ENCODE measurements at places on chromosomes 6 and 20.

GRCh38 chr6:140559458-140559857 lies 1185.0 kb upstream of the CITED2 start:
- DNase-seq = no peak

DNA sequence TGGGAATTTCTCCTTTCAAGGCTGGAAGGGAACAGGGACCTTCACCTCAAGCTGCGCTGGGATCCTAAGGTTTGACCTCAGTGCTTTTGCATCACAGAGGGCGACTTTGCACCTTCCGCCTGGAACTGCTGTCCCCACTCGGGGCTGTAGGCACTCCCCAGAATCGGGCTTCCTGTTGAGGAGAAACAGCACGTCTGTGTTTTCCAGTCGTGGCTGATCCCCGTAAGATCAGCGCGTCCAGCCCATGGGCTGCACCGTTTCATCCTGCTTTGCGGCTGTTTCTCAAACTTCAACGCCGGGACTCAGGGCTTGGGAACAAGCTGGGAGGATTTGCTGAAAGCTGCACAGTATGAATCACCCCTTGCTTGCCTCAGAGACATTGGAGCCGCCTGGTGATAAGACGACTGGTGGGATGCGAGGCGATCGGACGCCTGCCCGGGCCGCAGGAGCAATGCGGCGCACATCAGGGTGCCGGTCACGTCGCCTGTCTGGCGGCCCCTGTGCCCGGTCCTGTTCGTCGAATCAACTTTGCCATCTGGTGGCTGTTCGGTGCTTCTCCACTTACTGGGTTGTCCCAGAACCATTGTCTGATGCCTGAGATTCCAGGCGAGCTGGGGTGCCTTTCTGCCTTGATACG lies 53.6 kb upstream of the FRMD1 start:
- DNase-seq = no peak

- no peak for DNase-seq
These were observed 610 bp downstream of the CASP8AP2 start for GRCh38 chr6:89830170-89830809.

DNA sequence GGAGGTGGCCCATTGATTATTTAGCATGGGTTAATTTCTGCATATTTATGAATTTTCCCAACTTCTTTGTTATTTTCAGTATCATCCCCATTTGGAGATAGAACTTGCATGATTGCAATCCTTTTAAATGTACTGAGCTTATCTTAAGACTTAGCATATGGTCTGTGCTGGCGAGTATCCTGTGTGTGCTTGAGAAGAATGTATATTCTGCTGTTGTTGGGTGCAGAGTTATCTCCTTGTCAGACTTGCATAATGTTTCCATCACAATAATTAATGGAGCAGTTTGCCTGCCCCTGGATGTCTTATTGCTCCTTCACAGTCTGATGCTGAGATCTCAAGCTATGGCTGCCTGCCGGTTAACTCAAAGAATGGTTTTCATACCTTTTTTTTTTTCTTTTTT lies 112.6 kb downstream of the CDYL start:
- no peak for DNase-seq

GRCh38 chr20:11905460-11906179 lies 12.1 kb upstream of the BTBD3 start:
- no peak for DNase-seq

DNA sequence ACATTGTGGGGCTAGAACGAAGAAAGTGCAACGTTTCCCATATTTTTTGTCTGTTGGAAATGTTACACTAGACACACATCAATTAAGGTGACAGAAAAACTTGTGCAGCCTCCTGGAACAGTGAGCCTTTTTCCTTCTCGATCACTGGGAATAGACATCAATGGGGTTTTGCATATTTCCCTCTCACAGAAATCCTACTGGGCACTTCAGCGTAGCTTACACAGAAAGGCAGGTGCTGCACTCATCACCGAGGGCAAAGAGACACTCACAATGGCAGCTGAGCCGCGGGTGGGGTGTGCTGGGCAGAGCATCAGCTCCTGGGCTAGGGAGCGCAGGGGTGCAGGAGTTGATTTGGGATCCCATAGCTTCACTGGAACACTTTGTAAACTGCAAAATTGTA lies 64.5 kb downstream of the THBS2 start:
- DNase-seq = no peak

DNA sequence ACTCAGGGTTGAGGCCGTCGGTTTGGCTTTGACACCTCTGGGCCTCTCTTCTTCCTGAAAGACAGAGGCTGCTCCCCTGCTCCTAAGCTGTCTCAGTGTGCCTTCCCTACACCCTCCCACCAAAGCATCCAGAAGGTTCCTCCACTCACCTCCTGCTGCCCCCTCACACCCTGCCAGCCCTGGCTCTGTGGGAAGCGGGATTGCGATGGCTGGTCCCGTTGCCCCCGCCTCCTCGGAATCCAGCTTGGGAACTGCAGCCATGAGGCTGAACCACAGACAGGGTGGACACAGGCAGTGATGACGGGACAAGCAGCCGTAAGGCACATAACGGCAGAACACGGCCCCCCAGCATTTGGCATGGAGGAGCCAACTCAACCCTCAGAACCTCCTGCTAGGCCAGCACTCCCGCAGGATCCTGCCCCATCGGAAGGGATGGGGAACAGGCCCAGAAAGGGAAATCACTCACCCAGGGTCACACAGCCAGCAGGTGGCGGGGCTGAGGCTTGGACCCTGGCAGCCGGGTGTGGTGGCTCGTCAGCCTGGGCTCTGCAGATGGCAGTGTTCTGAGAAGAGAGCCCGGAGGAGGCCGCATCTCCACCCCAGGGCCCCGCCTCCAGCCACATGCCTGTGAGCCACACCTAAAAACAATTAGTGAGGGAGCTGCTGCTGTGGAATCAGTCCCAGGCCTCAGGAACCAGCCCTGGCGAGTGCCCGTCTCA lies 139.6 kb downstream of the PHACTR3 start:
- DNase-seq = no peak
